ENCODE measurements at places on chromosomes 16 and 17.
A peak's percentile ranks its signal among the peaks of the same experiment; 100 is the strongest.

- no peak for DNase-seq
Observed at GRCh38 chr17:38428112-38428642, at the start of gene ARHGAP23. TSS of gene ARHGAP23 (plus strand) at chr17:38428464. CDS start at chr17:38428486, 22 bp downstream.

- no peak for DNase-seq
Observed at GRCh38 chr17:73430165-73430680, 118.4 kb upstream of the CDC42EP4 start.

DNA sequence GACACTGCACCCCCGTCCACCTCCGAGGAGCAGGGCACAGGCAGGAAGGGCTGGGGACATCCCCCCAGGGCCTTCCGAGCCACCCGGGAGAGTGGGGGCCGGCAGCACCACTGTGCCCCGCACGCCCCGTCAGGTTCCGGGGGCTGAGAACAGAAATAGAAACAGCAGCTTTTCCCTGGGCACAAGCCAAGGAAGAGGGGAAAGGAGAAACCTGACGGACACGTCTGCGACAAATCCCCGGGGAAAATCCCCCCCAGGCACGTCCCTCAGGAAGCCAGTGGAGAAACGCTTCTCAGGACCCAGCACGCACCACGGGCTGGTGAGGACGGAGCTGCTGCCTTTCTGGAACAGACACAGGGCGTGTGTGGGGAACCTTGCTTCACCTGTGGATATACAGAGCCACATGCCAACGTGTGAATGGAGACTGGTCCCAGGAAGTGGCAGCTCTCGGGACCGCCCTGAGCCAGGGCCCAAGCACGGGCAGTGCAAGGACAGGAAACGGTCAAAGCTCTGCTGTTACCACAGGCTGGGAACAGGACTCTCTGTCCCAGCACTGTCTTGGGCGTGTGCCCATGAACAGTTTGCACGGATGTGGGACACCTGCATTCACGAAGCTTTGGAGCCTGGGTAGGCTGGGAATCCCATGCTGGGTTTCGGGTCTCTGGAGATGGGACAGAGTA, 1.2 kb upstream of the TMEM204 start:
- DNase-seq: no peak

DNA sequence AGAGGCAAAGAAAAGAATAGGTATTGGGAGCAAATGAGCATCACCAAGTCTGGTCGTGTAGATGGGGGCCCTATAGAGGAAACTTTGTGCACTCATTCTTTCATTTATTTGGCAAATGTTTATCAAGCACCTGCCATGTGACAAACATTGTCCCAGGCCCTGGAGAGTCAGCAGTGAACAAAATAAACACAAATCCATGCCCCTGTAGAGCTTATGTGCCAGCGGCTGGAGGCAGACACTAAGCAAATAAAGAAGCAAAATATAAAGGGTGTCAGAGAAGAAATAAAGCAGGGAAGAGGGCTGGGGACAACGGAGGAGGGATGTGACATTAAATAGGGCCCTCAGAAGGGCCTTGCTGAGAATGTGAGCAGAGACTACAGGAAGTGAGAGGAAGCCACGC, 45.5 kb downstream of the KATNIP start:
- no peak for DNase-seq

DNA sequence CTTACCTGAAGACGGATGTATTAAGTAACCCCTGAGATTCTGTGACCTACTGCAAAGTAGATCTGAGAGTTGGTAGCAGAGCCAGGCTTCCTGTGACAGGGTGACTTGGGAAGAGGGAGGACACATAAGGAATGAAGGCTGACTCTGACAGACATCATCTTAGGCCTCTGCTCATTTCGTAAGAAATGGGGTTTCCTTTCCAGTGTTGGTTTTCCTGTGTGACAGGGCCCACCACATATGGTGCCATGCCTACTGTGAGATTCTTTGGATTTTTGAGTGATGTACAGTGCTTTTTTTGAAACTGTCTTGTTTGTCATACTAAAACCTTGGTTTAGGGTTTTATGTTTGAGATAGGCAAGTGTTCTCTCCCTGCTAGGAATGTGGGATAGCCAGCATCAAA, 12.7 kb downstream of the LIG3 start:
- DNase-seq: no peak

DNA sequence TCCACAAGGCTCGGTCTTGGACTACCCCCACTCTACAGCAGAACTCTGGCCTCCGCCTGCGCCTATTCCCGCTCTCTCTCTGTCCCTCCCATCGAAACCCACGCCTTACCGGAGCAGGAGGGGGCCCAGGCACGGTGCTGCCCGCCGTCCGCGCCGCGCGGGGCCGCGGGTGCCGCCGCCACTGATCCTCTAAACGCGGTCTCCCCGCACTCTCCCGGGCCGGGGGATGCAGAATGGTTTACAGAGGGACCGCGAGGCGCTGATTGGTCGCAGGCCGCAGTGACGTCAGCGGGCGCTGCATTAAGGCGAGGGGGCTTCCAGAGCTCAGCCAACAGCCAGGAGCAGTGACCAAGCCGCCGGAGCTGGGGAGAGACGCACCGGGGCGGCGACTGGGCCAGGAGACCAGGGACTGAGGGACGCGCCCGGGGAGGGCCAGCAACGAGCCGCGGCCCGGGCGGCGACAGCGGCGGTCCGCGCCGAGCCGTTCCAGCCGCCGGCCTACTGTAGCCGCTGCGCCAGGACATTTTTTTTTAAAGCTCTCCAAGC, 747 bp upstream of the LHX1 start:
- no peak for DNase-seq

GRCh38 chr16:78900044-78900811, 700.3 kb downstream of the MAF start:
- no peak for DNase-seq

DNA sequence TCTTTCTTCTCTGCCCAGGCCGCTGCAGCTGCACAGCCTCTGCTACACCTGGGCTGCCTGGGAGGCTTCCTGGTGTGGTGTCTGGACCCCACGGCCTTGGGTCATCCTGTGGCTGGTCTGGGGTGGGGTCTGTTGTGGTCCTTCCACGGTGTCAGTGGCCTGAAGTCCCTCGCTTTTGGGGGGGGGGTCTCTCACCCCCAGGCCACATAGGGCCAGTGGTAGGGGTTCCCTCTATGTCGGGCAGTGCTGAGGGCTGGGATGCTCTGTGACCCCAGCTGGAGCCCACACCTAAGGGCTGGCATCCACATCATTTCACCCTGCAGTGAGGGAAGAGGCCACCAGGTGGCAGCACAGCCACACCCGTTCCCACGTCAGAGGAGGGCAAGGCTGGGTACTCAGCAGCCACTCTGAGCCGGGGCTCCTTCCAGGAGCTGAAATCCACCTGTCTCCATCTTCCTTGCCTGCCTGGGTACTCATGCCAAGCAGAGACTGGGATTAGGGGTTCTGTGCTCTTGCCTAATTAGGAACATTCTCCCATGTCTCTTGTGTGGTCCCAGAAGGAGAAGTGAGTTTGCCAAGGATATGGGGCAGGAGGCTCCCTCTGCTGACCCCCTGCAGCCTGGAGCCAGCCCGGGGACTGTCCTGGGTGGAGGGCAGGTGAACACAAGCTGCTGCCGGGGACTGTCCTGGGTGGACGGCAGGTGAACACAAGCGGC, 13.0 kb downstream of the ENGASE start:
- DNase-seq: peak; percentile 72

- DNase-seq: no peak
Observed at GRCh38 chr16:53715023-53715384, 11.0 kb downstream of the FTO start.

DNA sequence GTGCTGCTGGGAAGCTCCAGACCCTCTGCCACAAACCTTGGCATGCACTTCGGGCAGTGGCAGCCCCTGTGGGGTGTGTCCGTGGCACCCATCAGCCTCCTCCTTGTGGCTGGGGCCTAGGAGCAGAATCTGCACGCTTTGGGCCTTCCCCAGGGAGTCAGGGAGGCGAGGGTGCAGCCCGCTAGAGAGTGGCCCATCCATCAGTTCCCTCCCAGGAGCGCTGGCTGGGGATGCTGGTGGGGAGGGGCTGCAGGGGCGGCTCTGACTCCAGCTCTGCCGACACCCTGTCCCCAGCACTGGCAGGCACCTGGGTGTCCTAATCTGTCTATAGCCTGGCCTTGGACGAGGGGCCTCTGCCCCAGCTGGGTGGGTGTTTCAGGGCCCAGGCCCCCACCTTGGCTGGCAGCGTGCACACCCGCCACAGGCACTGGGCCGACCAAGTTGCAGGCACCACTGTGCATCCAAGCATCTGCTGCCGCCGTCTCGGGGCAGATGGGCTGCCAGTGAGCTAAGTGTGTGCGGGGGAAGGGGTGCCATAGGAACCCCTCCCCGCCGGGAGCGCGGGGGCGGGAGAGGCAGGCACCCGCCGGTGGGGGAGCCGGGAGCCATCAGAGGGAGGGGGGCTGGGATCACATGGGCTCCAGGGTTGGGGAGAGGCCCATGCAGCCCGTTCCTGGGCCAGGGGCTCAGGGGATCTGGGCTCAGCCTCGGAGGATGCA, 30.2 kb downstream of the ENDOV start:
- no peak for DNase-seq

GRCh38 chr16:46843898-46844642, 13.1 kb upstream of the C16orf87 start:
- DNase-seq: no peak

DNA sequence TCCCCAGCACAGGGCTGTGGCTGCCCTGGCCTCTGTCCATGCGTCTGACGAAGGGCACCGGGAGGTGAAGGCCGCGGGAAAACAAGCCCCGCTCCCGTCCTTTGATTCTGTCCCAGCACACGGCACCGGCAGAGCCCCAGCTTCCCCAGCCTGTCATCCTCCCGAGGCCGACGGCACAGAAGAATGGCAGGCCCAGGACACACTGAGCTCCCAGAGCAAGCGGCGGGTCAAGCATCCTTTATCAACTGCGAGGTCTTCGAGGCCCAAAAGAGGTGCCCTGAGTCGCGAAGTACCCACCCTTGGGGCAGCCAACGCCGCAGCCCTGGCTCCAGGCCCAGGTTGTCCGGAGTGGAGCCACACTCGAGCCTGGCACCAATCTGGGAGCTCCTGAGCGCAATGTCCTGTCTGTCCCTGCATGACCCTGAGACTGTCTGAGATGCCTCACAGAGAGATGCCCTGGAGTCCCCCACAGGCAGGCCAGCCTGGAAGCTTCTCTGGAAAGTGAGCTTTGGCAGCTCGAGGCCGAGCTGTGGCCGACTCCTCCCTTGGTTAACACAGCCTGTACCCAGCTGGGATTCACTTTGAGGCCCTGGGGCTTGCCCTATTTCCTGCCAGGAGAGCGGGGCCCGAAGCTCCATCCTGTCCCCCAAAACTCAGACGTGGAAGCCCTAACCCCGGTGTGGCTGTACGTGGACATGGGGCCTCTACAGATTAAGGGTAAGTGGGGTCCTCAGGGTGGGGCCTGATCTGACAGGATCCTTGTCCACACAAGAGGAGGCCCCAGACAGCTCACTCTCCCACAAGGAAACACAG, 23.3 kb downstream of the SLC7A5 start:
- DNase-seq: no peak

- DNase-seq: no peak
Observed at GRCh38 chr17:7856011-7856810, 1.1 kb downstream of the NAA38 start.

DNA sequence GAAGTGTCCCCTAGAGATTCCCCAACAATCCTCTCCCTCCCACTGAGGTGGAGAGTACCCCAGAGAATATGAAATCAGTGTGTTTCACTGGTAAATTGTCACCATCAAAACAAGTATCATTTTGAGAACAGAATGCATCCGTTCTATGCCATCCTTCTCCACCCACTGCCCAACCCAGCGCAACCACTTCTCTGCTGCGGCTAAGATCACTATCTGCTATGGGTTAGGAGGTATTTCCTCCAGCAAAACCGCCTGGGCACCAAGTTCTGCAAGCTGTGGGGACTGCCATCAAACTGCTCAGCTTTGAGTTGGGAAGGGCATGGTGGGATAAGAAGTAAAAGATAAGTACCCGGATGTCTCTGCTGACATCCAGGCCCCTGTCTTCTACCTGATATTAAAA, 24.4 kb downstream of the CNTNAP1 start:
- DNase-seq: no peak

DNA sequence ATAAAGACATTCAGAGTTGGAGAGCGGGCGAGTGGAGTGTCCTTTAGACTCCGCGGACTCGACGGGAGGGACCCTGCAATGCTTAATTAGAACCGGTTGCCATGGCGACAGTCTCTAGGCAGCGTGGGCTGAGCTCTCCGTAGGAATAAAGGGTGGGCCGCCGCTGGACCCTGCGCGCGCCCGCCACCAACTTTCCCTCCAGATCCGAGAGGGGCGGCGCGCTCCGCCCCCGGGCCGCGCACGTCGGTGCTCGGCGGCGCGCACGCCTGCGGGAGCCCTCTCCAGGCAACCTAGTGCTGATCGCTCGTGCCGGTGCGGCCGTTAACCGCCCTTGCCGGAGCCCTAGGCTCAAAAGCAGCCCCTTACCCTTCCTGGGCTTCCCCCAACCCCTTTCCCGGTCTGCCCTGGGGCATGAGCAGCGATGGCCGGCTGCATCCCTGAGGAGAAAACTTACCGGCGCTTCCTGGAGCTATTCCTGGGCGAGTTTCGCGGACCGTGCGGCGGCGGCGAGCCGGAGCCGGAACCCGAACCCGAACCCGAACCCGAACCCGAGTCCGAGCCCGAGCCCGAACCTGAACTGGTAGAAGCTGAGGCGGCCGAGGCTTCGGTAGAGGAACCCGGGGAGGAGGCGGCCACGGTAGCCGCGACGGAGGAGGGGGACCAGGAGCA, at the start of gene PPM1E:
PPM1E (plus strand) TSS at position 278 of the 669 bp plus-strand sequence.
- no peak for DNase-seq

- DNase-seq: no peak
Observed at GRCh38 chr16:85543536-85543935, 69.6 kb upstream of the GSE1 start.

DNA sequence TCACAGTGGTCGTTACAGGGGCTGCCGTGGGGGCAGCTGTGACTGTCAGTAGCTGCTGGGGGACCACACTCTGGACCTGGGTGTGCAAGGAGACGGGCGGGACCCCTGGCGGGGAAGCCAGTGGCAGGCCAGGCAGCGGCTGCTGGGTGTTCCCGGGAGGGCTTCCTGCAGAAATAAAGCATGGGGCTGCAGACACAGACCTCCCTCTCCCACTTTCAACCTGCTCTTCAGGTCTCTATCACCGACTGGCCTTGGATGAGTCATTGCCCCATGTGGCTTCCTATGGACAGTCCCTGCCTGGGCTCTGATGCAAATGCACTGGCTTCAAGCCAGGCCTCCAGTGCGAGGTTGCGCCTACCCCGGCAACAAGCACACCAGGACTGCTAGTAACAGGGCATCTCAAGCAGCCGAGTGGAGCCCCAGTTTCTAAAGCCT, 17.2 kb downstream of the SREBF1 start:
- no peak for DNase-seq

GRCh38 chr17:41511116-41511515, 5.7 kb upstream of the KRT13 start:
- DNase-seq: no peak

- no peak for DNase-seq
Observed at GRCh38 chr17:14701886-14702285, 401.0 kb downstream of the HS3ST3B1 start.

GRCh38 chr16:82655072-82655714, 28.4 kb downstream of the CDH13 start:
- DNase-seq: peak; percentile 17

GRCh38 chr17:58541249-58541648, 26.8 kb upstream of the MTMR4 start:
- DNase-seq: no peak

DNA sequence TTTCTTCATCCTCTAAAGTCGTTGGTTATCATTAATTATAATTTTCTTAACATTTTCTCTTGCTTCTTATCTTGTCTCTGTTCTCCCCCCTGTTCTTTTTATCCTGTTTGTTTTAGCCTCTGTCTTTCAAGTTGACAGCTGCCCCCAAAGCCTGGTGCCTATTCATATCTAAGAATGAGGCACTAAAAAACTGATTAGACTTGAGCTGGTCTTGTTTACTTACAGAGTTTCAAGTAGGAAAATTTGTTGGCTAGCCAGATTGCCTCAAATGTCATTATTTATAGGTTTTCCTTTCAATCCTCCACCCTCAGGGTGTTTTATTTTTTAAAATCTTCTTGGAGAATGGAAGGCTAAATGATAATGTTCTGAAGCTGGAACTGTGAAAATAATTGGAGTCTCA, 236.0 kb downstream of the UTP18 start:
- DNase-seq: no peak
